Activated T-cell treated with anti-CD3 and anti-CD28 coated beads, Interleukin-2, amount 50 U/mL, for 24 hours (primary cell): ENCODE measurements at places on chromosomes 6 and 20.
A peak's percentile ranks its signal among the peaks of the same experiment; 100 is the strongest.

GRCh38 chr20:43842126-43843020 is 72.3 kb upstream of the TOX2 start:
- peak; percentile 22 for DNase-seq

DNA sequence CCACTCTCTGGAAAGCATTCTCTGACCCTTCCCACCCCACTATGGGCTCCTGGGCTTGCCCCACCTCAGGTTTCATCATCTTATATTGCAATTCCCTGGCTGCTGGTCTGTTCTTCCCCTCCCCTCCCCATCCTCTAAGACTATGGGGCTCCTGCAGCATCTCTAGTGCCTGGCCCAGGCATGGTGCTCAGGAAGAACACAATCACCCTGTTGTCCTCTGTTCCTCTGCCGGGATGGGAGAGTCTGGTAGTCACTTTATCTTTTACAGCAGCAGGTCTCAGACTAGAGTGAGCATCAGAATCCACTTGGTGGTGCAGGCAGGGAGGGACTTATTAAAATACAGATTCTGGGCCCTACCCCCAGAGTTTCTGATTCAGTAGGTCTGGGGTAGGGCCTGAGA is 5.0 kb upstream of the LPIN3 start:
- no peak for DNase-seq

GRCh38 chr6:151136141-151136755 is 103.5 kb upstream of the AKAP12 start:
- DNase-seq: no peak

DNA sequence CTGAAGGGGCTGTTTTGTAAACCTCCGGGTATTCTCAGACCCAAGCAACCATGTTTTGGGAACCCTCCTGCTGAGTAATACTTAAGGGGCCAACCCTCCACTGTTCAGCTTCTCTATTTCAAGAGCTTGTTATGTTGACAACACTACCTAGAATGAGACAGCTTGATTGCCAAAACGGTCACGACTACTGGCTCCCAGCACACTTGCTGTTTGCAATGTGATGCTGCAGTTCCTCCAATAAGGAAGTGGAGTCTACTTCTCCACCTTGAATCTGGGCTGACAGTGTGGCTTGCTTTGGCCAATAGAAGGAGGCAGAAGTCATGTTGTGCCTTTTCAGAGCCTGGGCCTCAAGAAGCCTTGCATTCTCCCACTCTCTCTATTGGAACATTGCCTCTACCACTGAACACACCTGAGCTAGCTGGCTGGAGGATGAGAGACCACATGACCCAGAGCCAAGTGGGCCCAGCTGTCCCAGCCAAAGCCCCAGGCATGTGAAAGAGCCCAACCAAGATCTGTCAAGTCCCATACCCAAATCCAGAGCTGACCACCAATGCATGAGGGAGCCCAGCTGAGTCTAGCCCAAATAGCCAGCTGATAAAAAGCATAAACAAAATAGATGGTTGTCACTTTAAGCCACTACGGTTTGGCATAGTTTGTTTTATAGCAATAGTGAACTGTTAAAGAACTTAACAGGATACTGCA is 108.0 kb downstream of the PRND start:
- no peak for DNase-seq

DNA sequence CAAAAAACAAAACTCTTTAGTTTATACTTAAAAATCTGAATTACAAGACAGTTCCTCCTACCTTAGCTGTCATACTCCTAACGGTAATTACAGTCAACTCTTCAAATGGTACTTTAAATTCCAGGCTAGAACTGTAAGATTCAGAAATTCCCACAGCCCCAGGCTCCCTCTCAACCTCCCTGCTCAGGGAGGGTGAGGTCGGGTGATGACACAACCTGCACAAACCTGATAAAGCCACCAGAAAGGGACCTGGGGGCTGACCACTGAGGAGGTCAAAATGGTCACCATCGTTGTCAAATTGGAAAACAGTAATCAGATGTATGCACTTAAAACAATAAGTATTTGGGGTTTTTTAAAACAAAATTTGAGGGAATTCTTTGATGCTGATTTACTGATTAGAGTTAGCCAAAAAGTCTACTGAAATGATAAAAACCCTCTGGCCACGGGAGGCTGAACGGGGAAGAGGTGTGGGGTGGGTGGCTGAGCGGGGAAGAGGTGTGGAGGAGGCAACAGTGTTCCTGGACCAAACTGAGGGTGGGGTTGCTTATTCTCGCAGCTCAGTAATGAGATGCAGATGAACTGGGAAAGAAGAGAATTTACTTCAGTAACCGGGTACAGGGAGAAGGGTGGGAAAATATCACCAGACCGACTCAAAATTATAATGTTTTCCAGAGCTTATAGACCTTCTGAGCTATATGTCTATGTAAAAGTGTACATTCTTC is 52.4 kb downstream of the SLC22A1 start:
- no peak for DNase-seq

GRCh38 chr6:140677781-140678528 is 1303.5 kb upstream of the CITED2 start:
- no peak for DNase-seq

- DNase-seq: no peak
Observed at GRCh38 chr20:3164763-3165410, 5.2 kb upstream of the FASTKD5 start.

DNA sequence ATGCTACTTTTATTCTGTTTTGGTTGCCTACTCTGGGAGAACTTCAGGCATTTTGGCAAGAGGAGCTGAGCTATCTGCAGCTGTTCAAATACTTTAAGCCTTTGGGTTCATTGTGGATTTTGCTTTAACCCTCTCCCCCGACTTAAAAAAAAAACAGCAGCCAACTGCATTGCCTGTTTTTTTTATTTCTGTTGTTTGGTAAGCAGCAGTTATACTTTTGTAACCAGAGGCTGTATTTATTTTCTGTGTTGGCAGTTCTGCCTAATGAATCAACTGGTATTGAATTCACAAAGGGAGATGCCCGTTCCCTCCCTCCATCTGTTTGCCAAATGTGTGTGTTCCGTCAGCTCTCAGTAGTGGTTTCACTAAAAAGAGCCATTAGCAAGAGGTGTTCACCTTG is 484.0 kb downstream of the UTRN start:
- DNase-seq: no peak

- no peak for DNase-seq
Observed at GRCh38 chr20:45016089-45016671, 49.9 kb downstream of the STK4 start.

- DNase-seq: no peak
Observed at GRCh38 chr20:2817891-2818595, 1.9 kb downstream of the TMEM239 start.

DNA sequence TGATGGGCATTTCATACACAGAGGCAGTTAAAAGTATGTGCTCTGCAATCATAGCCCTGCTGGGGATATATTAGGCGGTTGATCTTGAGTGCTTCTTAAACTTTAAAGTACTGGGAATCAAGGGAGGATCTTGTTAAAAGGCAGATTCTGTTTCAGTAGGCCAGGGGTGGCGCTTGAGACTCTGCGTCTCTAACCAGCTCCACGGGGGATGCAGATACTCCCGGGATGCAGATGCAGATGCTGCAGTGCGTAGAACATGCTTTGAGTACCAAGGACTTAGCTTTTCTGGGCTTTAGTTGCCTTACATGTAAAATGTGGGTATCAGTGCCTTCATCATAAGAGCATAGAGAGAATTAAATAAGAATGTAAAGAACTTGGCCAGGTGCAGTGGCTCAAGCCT is 44.4 kb upstream of the ENPP5 start:
- no peak for DNase-seq

DNA sequence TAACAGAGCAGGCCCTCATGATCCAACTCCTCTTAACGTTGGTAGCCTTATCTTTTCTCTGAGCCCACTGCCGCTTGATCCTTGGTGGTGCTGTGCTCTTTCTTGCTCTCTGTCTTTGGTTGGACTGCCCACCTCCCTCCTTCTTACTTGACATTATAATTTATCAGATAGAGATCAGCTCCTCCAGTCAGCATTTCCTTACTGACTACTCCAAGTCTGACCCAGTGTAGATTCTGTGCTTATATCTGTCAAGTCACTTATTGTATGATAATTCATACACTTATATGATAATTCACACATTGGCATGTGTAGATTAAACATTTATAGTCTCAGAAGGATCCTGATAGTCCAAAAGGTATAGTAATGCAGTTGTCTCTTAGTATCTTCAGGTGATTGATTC is 18.1 kb downstream of the PTPRA start:
- no peak for DNase-seq

DNA sequence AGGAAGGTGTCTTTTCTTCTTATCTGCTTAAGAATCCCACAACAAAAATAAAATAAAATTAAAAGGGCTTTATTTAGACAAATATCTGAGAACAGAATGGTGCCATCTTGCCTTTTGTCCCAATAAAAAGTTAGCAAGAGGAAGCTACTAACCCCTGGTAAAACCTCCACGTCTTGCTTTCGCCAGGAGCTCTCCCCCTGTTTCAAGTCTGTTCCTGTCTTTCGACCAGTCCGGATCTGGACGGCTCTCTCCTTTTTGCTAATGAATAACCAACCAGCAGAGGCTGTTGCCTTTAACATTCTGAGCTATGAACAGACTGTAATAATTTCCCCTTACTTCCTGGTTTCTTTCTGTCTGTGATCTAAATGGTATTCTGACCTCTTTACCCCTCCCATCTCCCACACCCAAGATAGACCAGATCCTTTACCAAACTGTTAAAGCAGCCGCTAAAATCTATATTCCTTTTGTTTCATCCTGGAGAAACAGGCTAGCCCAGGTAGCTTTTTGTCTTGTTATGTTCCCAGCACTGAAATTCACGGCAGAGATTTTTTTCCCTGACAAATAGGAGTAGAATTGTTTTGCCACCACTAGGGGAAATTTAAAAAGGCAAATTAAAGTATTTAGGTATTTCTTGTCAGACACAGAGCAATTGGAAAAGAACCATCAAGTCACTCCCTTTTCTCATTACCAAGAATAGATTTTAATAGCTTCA is at the start of gene FRK:
FRK (minus strand) TSS at position 320 of the 712 bp plus-strand sequence. CDS start 580 bp downstream, outside the sequence.
- no peak for DNase-seq

DNA sequence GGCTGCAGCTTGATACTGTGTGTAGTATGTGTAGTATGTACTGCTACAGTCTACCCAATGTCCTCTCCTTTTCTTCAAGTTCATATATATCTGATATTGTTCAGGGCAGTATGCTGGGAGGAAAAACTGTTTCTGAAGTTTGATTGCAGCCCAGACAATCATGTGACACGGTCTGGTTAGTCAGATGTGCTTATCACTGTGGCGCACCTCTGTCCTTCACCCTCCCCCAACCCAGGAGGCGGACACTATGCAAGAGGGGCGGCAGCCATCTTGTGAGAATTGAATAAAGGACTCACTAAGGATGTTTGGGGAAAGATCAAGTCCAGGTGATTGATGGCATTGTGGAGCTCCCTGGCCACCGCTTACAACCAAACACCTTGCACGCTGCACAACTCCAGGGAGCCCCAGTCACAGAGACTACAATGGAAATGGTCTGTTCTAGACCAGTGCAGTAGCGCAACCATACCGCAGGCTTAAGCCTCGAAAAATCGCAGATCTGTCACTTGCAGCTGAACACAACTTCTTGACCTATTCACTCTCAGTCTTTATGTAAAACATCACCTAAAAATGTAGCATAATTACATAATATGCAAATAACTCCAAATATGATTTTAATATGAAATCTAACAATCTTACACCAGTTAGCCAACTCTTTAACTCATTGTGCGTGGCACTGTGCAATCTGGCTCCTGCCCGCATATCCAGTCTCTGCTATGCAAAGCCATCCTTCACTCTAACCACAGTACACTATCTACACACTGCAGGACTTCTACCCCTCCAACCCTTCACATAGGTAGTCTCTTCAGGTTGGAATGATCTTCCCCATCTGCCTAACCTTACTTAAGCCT is 79.3 kb downstream of the VGLL2 start:
- DNase-seq: no peak

DNA sequence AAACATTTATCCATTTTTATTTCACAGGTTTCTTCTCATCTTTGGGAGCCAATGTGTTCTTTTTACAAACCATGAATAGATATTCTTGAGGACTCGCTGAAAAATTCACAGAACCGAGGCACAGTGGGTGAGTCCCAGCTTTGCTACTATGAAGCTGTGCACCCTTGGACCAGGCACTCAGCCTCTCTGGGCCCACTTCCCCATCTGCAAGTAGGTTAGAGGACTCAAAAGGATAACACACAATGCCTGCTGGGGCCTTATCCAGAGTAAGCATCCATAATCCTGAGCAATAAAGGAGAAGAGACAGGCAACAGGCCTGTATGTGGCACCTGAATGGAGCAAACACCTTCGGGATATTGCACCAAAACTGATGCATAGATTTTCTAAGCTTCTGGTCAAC is 153.3 kb downstream of the PREX1 start:
- DNase-seq: no peak

DNA sequence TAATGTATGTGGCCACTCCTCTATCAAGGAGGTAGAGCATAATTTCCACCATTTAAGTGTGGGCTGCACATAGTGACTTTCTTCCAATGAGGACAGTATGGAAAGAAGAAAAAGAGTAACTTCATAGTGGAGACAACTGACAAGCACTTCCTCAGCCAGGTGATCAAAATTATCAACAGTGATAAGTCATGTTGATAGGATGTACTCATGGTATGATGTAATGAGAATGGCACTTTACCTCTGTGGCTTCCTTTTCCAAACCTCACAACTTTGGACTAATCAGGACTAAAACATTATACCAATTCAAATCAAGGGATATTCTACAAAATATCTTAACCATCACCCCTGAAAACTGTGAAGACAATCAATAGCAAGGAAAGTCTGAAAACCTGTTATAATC is 302.3 kb upstream of the CITED2 start:
- DNase-seq: no peak

GRCh38 chr20:2956480-2956879 is 83.2 kb downstream of the PTPRA start:
- DNase-seq: no peak

- no peak for DNase-seq
Observed at GRCh38 chr20:59247731-59248684, 52.4 kb upstream of the EDN3 start.
